WTC11 (cell line): ENCODE measurements at places on chromosomes 3 and 15.

GRCh38 chr15:98514034-98514622, 134.2 kb upstream of the IGF1R start:
- no peak for DNase-seq

- DNase-seq, result no peak
Observed at GRCh38 chr15:41648097-41648496, 12.1 kb upstream of the MGA start.

DNA sequence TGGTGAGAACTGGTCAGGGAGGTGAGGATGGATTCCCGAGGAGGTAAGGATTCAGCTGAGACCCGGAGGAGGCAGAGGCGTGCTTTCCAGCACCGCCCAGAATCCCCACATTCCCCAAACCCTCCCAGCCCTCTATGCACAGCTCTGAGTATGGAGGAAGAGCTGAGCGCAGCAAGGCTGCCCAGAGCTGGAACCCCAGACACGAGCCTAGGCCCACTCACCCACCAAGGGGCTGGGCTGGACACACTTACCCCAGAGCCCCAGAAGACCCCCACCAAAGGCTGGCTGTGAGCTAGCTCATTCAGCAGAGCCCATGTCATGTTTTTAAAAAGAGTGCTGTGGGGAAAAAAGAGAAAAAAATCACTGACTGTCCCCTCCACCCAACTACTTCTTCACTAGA, 271.5 kb downstream of the XXYLT1 start:
- DNase-seq, result no peak

GRCh38 chr3:16906682-16907081, 21.9 kb downstream of the PLCL2 start:
- no peak for DNase-seq

GRCh38 chr3:13770170-13771169, 109.4 kb downstream of the WNT7A start:
- DNase-seq, result no peak

- no peak for DNase-seq
Observed at GRCh38 chr3:52373676-52374075, 57.6 kb downstream of the DNAH1 start.

DNA sequence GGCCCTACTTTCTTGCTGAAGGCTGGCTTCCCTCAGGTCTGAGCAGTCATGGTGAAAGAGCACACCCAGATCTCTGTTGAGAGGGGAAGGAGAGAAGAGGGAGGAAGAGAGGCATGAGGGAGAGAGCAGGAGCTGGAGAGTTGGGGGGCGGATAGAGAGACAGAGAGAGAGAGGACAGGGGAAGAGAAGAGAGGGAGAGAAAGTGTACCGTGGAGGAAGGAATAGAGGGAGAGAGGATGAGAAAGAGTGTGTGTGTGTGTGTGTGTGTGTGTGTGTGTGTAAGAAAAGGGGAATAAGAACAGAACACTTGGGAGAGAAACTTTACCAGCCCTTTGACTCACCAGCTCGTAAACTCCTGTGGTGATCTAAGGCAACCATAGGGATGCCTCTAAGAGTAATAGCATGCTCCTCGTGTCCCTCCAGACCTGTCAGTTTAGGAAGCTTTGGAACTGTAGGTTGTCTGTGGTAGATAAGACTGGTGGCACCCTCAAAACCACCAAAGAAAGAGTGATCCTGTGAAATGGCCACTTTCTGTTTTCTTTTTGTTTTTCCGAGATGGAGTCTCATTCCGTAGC, 18.2 kb downstream of the ZNF592 start:
- DNase-seq, result no peak

- DNase-seq, result no peak
Observed at GRCh38 chr15:48427479-48427878, 96.2 kb downstream of the DUT start.

DNA sequence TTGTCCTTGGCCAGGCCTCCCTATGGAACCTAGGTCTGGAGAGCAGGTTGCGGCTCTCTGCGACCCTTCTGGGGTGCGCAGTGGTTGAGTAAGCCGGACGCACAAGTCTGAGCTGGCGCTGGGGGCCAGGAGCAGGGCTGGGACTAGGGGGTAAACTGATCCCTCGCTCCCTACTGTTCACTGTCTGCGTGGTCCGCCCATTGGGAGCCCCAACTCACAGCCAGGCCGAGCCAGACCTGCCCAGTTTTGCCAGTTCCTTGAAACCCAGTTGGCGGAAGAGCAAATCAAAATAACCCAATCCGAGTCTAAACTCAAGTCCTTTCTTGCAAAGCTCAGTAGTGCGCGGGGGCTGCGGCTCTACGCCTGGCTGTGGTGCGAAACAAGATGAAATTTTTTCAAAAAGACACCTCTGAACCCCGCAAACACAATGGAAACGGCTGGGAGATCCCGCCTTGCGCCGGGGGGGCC, 17.5 kb downstream of the RGMA start:
- no peak for DNase-seq

DNA sequence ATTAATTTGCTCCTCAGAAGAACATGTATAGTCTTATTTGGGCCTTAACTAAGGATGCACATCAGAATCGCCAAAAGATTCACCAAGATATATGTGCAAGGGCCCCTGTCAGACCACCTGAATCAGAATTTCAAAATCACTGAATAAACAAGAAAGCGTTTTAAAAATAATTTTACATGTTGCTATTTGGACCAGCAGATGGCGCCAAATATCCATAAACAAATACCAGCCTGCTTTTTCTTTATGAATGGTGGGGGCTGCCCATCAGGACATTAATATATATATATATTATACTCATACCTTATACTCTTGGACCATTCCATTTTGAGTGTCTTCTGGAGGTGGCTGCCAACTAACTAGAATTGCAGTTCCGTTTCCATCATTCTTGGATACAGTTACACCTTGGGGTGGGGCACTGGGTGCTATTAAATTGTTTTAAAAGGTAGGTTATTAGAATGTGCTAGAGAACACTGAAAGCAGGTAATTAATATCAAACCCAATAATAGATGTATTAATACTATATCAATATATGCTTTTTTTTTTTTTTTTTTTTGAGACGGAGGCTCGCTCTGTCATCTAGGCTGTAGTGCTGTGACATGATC, 1108.3 kb downstream of the ROBO1 start:
- DNase-seq, result no peak

GRCh38 chr3:48926425-48927392, 8.1 kb downstream of the ARIH2 start:
- DNase-seq, result no peak

GRCh38 chr3:32280262-32280910, 41.9 kb downstream of the CMTM8 start:
- DNase-seq, result no peak

DNA sequence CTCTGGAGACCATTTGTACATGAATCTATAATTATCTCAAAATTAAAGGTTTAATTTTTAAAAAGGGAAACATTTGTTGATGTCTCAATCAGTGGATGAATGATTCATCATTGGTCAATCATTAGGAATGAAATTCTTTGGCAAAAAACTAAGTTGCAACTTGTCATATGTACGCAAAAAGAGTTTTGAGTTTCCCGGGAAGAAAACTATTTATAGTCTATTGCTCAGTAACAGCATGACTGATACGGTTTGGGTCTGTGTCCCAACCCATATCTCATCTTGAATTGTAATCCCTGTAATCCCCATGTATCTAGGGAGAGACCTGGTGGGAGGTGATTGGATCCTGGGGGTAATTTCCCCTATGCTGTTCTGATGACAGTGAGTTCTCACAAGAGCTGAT, 765.8 kb upstream of the ROBO1 start:
- no peak for DNase-seq

DNA sequence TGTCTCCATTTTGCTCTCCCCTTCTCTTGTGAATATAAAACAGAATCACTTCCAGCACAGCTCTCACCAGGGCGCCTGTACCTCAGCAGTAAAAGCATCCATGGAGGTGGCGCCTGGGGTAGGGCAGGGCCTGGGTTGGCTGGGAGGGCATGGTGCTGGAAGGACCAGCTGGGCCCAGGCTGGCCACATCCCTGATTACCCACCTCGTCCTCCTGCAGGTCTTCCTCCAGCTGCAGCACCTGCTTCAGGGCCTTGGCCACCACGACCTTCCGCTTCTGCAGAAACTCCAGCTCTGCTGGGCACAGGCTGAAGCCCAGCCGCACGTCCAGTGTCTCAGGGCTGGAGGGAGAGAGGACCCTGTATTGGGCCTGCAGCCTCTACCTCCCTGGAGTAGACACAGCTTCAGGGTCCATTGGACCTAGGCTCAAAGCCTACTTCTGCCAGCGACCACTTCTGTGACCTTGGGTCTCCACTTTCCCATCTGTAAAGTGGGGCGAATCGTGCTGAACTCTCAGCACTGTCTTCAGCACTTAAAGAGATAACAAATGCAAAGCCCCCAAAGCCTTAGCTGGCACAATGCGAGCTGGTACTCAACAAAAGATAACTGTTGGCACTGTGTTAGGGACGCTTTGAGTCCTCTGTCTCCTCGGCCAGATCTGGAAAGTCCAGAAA, 23.8 kb downstream of the PLA2G4E start:
- no peak for DNase-seq

- no peak for DNase-seq
Observed at GRCh38 chr3:132984181-132984580, 54.0 kb upstream of the TMEM108 start.

DNA sequence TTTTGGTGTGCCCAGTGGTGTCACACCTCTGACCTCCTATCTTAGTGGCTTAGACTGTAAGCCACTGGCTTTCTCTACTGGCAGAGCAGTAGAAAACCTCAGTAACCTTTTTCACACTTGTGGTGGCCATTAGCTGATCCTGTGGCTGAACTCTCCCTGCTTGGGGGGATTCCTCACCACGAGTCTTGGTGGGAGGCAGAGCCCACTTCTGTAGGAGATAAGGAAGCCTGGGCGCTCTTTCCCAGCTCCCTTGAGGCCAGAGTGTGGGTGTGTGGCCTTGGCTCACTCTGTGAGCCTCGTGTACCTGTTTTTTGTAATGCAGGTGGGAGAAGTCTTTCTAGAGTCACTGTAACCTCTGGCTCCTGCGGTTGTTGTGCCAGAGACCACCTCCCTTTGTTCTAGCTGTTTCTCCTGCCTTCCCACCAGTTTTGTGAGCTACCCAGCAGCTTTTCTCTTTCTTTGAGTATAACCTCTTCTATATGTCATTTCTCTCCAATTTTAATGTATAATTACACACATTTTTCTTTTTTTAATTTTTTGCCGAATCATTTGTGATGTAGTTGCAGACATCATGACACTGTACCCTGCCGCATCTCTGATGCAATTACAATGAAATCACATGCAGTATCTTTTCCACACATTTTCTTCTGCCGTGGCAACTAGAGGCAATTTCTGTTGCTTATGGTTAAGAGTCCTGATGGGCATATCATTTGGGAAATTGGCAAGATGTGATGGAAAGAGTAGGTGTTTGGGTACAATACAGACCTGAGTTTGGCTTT, 13.8 kb downstream of the XCR1 start:
- no peak for DNase-seq

DNA sequence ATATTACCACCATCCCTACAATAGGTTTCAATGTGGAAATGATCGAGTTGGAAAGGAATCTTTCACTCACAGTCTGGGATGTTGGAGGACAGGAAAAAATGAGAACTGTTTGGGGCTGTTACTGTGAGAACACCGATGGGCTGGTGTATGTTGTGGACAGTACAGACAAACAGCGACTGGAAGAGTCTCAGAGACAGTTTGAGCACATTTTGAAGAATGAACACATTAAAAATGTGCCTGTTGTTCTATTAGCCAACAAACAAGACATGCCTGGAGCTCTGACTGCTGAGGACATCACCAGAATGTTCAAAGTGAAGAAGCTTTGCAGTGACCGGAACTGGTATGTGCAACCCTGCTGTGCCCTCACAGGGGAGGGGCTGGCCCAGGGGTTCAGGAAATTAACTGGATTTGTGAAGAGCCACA, 510 bp downstream of the ARL14 start:
- DNase-seq, result peak; percentile 24

GRCh38 chr3:70824773-70825172, 512.3 kb upstream of the MDFIC2 start:
- DNase-seq, result no peak

DNA sequence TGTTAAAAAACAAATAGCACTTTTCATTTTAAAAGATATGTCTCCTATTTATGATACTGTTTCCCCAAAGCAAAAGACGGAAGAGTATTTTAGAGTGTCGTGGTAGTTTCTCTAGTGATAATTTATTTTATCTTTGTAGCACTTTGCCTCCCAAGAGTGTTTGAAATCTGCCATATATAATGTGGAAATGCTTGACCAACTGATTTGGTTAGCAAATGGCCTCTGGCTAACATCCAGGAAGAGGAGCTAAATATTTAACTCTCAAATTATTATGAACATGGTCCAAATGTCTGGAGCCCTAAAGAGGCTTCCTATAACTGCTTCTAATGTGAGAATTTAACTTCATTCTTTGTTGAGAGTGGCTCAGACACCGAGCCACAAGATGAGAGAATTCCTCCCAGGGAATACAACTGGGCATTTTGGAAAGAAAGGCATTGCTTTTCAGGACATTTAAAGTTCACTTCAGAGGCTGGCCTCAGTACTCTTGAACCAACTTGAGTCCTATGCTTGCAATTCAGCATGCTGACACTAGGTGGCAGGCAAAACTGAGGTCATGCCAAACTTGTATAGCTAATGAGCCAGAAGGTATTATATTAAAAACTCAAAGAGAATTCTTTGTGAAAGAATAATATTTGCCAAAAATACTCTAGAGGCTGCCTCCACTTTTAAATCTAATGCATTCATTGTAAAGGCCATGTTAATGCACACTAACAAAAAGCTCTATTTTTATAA, 104.5 kb downstream of the RARB start:
- peak; percentile 60 for DNase-seq

DNA sequence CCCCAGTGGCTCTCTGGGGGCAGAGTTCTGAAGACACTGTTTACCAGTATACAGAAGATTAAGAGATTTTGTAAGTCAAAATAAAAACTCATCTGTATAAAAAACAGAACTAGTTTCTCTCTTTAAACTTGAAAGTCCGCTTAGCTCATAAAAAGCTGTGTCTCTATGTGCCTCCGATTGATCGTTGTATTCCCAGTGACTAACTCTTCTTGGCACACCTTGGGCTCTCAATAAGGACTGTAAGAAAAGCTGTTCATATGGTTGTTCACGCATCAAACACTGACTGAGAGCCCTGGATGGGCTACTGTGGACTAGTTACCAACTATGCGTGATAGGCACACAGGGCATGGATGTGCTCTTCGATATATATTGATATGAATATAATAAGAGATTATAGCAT, 107.9 kb downstream of the P3H2 start:
- no peak for DNase-seq

DNA sequence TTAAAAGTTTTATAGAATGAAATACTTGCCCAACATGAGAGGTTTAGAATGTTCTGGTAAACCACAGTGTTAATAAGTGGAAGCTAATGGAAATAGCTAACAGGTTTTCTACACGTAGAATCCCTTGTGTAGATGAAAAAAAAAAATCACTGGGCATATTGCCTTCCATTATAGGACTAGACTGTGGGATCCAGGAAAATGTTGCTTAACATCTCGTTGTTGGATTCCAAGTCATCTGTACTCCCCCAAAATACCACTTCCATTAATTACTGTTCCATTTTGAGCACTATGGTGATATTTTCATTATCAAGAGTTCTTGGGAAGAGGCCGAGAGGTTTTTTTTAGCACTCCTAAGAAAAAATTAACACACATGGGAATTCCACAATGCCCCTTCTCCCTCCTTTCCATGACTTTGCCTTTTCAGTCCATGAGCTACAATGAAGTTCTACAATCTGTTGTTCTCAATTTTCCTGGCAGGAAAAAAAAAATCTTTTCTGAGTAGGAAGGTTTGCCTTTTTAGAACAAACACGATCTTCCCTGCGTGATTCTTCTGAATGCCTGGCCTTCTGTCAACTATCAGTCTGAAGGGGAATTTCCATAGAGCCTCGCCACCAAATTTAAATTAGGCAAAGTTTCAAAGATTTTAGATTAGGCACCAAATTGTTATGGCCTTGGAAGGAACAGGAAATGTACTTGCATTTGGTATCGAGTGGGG, 74.4 kb upstream of the CTDSPL start:
- DNase-seq, result no peak

- DNase-seq, result no peak
Observed at GRCh38 chr3:185936273-185936629, 1.6 kb downstream of the TRA2B start.
